NCI-H1436 treated with DMSO at 0.1 percent for 48 hours (cell line): ENCODE measurements at places on chromosomes 16 and 17.

DNA sequence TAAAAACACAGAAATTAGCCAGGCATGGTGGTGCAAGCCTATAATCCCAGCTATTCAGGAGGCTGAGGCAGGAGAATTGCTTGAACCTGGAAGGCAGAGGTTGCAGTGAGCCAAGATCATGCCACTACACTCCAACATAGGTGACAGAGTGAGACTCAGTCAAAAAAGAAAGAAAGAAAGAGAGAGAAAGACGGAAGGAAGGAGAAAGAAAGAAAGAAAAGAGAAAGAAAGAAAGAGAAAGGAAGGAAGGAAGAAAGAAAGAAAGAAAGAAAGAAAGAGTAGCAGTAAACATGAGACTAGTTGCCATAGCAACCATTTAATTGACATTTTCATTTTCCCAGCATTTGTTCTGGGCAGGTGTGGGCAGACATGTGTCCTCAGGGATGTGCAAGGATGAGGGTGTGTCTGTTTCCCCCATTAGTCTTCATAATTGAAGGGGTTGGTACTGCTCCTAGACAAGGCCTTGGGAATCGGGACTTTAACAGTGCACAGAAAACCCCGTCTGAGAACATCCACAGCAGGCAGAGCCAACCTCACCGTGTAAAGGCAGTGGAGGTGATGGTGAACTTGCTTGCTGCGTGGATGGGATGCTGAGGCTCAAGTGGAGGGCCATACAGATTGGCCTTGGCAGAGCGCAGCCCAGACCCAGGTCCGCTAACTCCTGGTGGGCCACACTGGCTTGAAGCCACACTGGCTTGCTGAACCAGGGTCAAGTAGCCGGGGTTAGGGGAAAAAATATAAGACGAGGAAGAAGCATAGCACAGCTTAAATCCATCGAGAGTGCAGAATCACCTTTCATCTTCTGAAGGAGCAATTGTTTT, 35.2 kb upstream of the KIFC3 start:
- no peak for DNase-seq

DNA sequence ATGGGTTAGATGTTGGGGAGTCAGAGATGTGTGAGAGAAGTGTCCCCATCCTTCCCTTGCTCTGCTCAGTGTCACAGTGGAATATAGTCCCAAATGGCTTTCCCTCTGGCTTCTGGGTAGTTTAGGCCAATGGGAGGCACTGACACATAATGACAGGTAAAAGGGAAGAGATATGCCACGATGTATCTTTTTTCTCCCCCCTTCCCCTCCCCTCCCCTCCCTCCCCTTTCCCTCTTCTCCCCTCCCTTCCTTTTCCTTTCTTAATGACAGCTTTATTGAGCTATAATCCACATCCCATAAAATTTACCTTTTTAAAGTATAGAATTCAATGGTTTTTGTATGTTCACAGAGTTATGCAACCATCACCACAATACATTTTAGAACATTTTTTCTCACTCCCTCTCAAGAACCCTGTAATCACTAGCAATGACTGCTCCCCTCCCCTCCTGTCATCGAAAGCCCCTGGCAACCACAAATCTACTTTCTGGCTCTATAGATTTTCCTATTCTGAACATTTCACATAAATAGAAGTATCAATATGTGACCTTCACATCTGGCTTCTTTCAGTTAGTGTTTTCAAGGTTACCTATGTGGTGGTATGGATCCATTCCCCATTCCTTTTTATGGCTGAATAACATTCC, 617 bp upstream of the CCR7 start:
- DNase-seq = no peak

GRCh38 chr17:2967515-2967914, 95.9 kb downstream of the OR1D5 start:
- no peak for DNase-seq

DNA sequence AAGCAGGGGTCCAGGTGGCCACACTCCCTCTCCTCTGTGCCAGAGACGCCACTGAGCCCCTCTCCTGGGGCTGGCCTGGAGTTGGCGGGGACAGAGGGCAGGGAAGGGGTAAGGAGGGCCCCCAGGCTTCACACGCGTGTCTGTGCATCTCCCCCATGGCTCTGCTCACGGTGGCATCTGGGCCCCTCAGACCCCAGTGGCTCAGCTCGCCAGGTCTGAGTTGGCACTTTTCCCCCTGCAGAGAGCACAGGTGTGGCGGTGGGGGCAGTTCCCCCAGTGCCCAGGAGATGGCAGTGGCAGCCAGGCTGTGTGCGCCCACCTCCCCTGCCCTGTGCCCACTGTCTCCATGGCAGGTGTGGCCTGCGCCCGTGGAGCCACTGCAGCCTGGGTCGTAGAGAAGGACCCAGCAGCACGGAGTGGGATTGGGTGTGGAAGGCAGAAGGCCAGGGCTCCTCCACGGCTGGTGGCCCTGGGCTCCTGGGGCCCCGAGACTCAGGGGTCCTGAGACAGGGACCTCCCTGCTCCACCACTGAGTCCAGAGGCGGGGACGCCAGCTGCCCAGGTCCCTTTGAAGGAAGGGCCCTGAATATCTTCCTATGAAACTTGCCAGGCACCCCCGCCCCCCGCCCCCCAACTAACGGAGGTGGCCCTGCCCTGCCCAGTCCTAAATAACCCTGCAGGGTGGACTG, 4.3 kb upstream of the APRT start:
- DNase-seq = no peak

DNA sequence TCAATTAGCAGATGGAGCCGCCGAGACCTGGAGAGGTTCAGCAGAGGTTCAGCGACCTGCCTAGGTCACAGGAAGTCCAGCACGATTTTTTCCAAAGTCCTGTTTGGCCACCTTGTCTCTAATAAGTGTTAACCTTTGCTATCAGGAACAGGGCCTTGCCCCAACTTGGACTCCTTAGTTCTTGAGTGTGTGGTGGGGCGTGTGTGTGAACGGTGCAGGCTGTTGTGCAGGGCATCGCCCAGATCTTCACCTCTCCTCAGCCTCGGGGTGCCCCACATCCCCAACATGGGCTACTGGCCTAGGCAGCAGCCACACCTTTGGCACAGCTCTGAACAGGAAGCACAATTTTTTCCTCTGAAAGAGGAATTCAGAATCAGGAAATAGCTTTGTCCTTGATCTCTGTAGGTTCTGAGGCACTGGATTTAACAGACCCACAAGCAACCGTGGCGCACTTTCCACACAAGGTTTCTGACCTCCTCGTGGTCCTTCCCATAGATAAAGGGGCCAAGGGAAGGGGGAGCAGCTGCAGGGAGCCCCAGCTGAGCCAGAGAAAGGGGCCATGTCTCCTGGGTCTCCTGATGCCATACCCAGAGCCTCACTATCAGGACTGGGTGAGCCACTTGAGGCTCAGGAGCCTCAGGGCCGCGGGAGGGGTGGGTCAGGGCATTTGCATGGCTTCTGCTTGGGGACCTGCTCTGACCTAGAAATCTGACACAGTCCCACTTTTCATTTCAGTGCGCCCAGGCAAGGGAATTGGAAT, 10.4 kb downstream of the MPRIP start:
- DNase-seq = no peak

- no peak for DNase-seq
Observed at GRCh38 chr17:37493249-37494027, 3.7 kb downstream of the DUSP14 start.

DNA sequence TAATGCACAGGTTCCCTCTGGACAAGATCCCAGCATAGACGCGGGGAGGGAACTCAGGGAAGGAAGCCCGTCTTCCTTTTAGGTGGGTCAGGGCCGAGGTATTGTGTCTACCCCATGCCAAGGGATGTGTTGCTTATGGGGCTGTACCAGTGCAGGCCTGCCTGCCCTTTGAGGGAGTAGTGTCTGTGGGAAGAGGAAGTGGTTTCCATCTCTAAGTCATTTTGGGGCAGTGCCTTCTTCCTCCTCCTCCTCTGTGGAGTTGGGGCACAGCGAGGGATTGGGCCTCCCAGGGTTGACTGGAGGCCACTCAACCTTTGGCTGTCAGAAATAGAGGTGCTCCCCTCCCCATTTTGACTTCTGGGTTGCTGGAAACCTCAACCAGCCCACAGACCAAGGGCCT, 26.5 kb downstream of the GJD3 start:
- DNase-seq = no peak

- no peak for DNase-seq
Observed at GRCh38 chr17:31802502-31802901, 56.5 kb downstream of the COPRS start.

- DNase-seq = no peak
Observed at GRCh38 chr17:74778960-74779359, 2.8 kb upstream of the NAT9 start.

DNA sequence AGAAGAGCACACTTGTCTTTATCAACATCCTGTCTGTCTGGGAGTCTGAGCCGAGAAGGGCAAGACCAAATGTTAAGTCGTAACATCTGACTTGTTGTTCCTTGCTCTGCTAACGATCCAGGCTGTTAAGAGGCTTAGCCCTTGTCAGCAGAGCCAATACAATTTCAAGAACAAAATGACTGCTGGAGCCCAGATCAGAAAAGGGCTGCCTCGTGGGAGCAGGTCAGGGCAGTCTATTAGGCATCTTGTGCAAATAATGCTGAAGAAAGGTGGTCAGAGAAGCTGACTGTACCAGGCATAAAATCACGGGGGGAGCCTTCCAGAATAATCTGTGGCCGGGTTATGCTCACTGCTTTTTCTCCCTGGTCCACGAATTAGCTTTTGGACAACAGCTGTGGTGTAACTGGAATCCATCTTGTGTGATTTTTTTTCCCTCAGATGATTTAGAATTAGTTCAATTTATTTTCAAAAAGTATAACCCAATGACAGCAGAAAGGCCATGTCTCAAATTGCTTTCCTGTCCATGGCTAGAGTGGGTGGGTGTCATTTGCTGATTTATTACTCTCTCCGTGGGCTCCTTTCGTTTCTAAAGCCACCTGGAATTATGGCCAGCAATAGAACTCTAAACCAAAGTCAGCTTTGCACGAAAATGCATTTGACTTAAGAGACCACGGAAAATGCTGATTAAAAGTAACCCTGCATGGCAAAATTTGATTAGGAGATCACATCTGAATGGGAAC, 221.1 kb upstream of the HSBP1 start:
- no peak for DNase-seq

DNA sequence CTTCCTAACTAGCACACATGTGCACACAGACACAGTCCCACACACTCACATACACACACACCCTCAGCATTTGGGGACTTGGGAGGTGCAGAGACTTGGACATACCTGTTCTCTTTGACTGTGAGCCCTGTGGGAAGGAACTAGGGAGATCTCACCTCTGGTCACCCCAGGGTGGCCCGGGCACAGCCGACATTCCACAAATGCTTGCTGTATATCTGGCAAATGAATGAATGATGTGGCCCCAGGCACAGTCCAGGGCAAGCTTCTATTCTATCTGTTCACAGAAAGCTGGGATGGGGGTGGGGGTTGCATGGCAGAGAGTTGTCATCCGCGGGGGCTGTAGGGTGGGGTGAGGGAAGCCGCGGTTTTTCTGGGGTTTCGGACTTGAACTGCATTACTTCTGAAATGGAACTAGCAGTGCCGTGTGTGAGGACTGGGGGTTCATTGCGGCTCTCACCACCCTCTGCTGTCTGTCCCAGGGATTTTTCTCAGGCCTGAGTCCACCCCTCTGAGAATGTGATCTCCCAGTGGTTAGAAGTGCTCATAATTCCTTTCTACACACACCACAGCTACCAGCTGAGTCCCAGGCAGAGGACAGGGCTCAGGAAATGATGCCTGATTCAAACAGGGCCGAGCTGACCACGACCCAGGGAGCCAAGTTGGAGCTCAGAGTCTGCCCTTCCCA, 3.3 kb upstream of the RIPOR1 start:
- DNase-seq = no peak

GRCh38 chr16:86052115-86052670, 153.2 kb downstream of the IRF8 start:
- no peak for DNase-seq

GRCh38 chr17:11618861-11619566, 20.7 kb downstream of the DNAH9 start:
- DNase-seq = no peak

GRCh38 chr16:80569440-80570105, 28.8 kb downstream of the DYNLRB2 start:
- DNase-seq = no peak

DNA sequence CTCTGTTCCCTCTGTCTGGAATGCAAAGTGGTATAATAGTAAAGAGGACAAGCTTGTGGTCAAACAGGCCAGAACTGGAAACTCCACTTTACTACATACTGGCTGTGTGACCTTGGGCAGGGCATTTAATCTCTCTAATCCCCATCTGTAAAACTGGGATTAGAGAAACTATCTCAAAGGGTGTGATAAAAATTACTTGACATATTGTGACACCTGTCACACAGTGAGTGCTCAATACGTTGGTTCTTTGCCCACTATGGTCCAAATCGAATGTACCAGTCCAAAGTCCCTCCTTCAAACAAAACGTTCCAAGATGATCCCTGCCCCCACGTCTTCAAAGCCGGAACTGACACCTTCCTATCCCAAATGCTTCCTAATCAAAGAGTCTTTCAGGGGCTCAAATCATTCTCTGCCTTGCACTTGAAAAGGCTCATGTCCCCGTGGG, 734 bp downstream of the PGAP3 start:
- DNase-seq = no peak

GRCh38 chr17:32656886-32657285, 170.1 kb downstream of the CDK5R1 start:
- DNase-seq = no peak

DNA sequence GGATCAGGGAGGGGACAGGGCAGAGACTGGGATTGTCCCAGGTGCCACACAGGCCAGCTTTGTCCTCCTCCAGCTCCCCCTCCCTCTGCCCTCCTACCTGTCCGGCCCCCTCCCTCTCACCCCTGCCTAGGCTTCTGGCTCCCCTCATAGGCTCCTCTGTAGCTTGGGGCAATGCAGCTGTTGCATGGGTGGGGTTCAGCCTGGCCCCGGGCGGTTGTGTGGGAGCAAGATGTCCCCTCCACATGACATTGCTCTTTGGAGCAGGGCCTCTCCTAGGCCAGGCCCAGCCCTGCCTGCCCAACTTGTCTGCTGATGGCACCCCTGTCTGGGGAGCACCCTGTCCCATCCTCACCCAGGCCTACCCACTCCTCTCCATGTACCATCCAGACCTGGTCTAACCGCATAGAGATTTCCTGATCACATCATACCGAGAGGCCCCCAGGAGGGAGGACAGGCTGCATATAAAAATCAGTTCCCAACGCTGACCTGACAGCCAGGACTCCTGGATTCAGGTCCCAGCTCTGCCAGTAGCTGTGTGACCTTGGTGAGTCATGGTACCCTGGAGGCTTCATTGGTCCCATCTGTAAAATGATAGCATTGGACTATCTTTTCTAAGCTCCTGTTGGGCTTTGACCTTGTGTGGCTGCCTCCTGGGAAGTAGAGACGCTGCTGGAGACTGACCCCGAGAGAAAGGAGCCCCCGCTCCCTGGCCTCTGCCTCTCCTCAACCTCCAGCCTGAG, 48.8 kb upstream of the DLX4 start:
- no peak for DNase-seq
